ENCODE measurements at places on chromosomes 11 and 22.

GRCh38 chr11:128940603-128941002 is 2.1 kb downstream of the TP53AIP1 start:
- DNase-seq: no peak

DNA sequence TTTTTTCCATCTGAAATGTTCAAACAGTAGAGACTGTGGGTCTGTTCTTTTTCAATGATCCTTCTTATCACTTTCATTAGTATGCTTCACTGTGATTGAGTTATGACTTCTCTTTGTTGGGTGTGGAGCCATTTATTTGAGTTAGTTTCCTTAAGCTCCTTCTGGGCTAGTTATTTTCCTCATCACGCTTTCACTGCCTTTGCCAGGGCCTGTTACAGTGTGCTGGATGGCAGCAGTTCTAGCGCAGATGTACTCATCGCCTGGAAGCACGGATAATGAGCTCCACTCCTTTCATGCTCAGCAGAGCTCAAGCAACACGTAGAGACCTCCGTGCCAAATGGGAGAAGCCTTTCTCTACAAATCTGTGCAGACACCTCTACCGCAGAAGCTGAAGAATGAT is 7.0 kb upstream of the ARHGAP42 start:
- DNase-seq: no peak

- no peak for DNase-seq
These were observed 24.0 kb downstream of the TSPAN18 start for GRCh38 chr11:44750551-44751465.

DNA sequence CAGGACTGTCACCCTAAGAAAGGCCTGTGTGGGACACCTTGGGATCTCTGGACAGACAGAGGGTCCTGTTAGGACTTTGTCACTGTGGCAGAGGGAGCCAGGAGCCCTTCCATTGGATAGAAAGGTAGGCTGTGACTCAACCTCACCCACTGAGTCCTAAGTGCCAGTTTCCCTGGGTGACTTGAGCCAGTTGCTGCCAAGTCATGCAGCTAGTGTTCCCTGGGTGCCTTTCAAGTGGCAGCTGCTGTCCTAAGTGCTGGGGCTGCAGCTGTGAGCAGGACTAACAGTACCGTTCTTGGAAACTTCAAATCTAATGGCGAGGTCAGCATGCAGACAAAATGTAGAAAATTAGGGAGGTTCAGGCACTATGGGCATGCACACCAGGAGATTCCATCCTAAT is 393.7 kb downstream of the TMEM135 start:
- DNase-seq: no peak

GRCh38 chr11:111957663-111958444 is 20.7 kb downstream of the DIXDC1 start:
- no peak for DNase-seq
